Activated CD4-positive, alpha-beta T cell treated with anti-CD3 and anti-CD28 coated beads for 24 hours (primary cell): ENCODE measurements at places on chromosomes 16 and 17.

DNA sequence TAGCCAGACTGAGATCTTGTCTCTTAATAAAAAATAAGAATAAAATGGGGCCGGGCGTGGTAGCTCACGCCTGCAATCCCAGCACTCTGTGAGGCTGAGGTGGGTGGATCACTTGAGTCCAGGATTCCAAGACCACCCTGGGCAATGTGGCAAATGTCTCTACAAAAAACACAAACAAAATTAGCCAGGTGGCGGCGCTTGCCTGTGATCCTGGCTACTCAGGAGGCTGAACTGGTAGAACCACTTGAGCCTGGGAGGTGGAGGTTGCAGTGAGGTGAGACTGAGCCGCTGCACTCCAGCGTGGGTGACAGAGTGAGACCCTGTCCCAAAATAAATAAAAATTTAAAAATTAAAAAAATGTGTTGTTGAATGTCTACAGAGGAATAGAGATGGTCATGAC, 2.9 kb upstream of the DEF8 start:
- DNase-seq: no peak

DNA sequence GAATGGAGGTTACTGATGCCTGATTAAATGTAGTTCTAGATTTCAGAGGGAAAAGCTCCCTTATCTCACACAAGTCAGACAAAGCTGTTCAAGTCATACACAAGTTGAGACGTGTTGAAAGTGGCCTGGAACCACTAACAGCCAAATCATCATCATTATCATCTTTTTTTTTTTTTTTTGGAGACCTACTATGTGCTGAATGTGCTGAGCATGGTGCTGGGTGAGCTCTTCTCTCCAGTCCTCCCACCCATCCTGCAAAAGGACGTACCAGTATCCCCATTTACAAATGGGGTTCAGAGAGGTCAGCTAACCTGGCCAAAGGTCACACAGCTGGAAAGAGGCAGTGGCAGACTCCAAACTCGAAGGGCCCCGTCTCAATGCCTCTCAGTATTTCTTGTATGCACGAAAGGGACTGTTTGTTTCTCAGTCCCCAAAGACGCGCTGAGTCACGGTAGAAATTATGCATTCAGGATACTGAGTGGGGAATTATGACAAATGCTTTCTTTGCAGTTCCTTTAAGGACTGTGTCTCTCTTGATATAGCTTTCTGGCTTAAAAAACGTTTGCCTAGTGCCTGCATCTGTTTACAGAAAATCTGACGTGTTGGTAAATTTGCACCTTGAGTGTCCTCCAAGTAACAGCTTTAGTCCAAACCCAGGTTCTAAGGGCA, 235.5 kb downstream of the XYLT1 start:
- no peak for DNase-seq

GRCh38 chr17:19716108-19717030, at the start of gene SLC47A2:
Gene SLC47A2, minus strand, starts transcription at chr17:19716584. Its CDS starts 29 bp downstream, at chr17:19716555.
- no peak for DNase-seq

- no peak for DNase-seq
These were observed 117.1 kb downstream of the TRIM37 start for GRCh38 chr17:58989629-58990028.
